ENCODE measurements at places on chromosomes 5 and 9.

- no peak for DNase-seq
Observed at GRCh38 chr9:95073918-95074317, 243.6 kb downstream of the FANCC start.

DNA sequence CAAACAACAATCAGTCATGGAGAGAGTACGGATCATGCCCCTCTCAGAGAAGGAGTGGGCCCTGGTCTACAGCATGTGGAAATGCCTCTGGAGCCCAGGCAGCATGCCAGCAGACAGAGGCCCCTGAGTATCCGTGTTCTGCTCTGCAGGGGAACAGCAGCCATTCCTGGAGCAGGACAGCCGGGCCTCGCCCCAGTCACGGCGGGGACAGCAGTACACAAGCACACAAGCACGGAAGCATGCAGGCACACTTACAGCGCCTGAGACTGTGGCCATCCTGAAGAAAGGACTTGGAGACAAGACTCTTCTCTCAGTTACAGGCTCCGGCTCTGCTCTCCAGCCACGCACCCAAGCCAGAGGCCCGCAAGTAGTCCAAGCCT, 102.6 kb upstream of the ALDH1B1 start:
- DNase-seq = no peak

GRCh38 chr9:122205176-122205575, 23.6 kb downstream of the LHX6 start:
- DNase-seq = no peak

GRCh38 chr5:14449052-14449661, 132.4 kb upstream of the OTULINL start:
- no peak for DNase-seq

DNA sequence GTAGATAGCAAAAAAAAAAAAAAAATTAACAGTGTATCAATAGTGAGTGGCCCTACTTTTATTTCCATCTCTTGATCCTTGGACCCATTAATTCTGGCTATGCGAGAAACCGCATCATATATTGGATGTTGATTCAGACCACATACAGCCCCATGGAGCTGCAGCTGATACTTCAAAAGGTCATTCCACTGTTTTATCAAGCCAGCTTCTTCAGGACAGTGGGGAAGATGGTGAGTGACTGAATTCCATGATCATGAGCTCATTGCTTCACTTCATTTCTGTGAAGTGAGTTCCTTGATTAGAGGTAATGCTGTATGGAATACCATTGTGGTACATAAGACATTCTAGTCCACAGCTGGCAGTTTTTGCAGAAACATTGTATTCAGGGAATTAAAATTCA, 222.9 kb upstream of the MEF2C start:
- DNase-seq = no peak

- DNase-seq = no peak
Observed at GRCh38 chr5:123088031-123088805, 823 bp upstream of the PRDM6 start.

DNA sequence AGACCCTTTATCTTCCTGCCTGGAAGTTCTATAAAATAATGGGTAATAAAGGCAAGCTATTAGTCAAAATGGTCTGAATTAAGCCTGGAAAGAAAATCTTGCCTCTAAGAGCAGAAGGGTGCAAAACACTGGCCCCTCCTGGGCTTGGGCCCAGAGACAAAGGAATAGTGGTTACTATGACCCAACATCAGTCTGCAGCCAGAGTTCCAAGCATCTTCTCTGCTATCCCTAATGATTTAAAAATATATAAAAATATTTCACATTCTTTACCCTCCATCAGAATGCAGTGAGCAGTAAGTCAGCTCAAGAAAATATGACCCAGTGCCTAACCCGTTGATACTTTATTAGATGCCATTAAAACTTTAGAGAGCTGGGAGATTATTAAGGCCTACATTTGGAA, 14.7 kb downstream of the TNFAIP8 start:
- DNase-seq = no peak

DNA sequence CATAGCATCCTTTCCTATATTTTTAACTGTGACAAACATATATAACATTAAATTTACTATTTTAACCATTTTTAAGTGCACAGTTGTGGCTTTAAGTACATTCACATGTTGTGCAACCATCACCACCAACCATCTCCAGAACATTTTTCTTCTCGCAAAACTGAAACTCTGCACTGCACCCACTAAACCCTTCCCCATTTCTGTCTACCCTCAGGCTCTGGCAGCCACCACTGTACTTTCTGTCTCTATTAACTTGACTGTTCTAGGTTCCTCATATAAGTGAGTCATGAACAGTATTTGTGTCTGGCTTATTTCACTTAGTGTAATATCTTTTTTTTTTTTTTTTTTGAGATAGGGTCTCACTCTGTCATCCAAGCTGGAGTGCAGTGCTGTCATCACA, 25.5 kb downstream of the KCNMB1 start:
- DNase-seq = no peak

GRCh38 chr5:58683567-58683966, 100.7 kb downstream of the RAB3C start:
- no peak for DNase-seq

- DNase-seq = no peak
Observed at GRCh38 chr5:150789450-150789849, 10.9 kb downstream of the SMIM3 start.

- peak; percentile 46 for DNase-seq
Observed at GRCh38 chr5:76256116-76256889, 146.8 kb upstream of the IQGAP2 start.

DNA sequence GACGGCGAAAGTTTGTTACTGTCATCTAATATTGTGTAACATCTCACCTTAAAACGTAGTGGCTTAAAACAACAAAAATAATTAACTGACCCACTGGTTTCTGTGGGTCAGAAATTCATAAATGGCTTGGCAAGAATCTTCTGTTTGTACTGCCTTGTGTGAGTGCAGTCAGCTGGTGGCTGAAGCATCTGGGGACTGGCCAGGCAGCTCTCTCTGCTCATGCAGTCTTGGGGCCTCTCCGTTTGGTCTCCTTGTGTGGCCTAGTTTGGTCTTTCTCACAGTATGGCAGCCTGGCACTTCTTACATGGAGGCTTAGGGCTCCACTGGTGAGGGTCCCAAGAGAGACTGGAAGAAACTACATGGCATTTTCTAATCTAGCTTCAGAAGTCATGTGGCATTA, 49.0 kb upstream of the CTXN3 start:
- DNase-seq = no peak

DNA sequence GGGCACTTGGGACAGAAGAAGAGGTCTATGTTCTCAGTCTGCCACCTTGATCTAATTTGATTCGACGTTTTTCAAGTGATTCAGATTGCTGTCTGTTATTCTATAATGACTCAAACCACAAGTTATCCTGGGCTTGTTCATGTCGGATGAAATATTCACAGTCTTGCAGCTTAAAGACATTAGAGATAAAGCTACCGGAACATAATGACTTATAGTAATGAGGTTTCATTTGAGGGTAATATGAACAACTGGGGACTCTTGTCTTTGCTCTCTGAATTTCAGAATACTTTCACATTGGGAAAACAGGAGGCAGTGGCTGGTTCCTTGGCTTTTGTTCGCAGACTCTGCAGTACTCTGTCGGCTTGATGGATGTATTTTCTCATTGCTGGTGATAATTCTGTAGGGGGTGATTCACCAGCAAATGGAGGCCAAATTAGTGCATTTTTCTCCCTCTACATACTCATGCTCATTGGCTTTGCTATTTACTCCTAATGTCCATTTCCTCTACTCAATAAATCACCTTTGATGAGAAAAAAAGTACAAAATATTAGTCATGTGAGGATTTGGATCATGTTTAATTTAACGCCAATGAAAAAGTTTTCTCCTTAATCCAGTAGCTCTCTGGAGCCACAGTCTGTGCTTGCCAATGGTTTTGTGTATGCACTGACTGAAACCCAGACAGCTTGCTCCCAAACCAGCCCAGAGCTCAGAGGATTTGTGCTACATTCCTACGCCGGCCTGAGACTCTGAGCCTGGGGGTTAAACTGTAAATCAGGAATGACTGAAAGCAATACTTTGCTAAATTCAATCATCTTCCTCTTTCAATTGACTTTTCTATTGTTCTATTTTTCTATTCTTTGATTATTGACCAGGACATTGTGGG, 154.7 kb upstream of the ANKH start:
- DNase-seq = no peak

GRCh38 chr9:133701981-133702797, 36.0 kb downstream of the SARDH start:
- peak; percentile 33 for DNase-seq

GRCh38 chr5:118551031-118551430, 437.3 kb downstream of the DTWD2 start:
- no peak for DNase-seq

DNA sequence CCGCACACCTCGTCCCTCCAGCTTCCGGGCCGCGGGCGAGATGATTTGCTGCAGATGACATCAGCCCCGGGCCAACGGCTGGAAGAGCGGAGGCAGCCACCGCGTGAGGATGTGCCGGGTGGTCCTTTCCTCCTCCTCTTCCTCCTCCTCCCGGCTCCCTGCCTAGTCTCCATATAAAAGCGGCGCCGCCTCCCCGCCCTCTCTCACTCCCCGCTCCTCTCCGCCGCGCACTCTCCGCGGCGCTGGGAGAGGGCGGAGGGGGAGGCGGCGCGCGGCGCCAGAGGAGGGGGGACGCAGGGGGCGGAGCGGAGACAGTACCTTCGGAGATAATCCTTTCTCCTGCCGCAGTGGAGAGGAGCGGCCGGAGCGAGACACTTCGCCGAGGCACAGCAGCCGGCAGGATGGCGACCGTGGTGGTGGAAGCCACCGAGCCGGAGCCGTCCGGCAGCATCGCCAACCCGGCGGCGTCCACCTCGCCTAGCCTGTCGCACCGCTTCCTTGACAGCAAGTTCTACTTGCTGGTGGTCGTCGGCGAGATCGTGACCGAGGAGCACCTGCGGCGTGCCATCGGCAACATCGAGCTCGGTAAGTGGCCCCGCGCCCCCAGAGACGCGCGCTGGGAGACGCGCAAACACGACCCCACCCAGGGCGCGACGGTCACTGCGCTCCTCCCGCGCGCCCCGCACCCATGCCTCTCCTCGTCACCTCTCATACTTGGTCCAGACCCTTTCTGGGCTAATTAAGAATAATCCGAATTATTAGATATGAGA, at the start of gene MAP1B:
MAP1B (plus strand) TSS at position 345 of the 770 bp plus-strand sequence; CDS start at position 402, 57 bp downstream.
- DNase-seq = no peak

- no peak for DNase-seq
Observed at GRCh38 chr5:76781775-76782174, 37.1 kb upstream of the F2RL1 start.

DNA sequence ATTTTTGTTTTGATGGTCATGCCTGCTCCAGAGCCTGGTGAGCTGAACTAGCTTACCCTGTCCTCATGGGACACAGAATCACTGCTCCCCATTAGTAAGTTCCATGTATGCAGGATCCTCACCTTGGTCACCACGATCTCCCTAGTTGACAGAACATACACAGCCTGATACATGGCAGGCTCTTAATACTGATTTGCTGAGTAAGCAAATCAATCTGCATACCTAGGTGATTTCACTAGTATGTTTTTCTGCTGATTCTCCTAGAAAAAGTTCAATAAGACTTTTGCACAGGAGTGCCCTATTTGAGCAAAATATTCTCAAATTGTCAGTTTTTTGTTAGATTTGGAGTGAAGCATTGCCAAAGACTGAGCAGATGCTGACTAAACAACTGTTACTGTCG, 113.7 kb downstream of the ACER2 start:
- no peak for DNase-seq

DNA sequence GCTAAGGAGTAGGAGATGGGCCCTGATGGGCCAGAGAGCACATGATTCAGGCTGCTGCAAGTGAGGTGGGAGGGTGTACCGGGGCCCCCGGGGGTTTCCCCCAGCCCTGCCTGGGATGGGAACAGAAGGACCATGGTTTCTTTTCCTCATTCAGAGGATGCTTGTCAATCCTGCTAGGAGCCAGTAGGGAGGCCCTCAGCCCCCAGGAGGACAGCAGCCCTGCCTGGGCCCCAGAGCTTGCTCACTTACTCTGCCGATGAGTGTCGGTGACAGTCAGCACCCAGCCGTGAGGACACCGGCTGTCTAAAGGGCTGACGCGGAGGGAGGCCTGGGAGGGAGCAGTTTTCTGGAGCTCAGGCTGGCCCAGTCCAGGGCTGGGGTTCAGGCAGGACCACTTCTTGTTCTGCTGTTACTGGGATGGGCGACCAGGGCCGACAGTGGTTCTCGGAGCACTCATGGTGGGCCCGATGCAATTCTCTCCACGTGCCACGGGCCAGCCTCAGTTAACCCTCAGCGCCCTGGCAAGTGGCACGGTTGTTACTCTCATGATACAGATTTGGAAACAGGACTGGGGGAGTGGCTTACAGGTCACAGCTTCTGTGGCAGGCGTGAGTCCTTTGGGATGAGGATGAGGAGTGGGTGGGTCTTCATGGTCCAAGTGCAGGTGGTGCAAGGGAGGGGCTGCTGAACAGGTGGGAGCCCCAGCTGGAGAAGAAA, 1.8 kb downstream of the ARRDC1 start:
- no peak for DNase-seq

GRCh38 chr5:67223211-67223610, 26.6 kb upstream of the CD180 start:
- no peak for DNase-seq

GRCh38 chr5:52077941-52078815, 694.9 kb downstream of the ISL1 start:
- no peak for DNase-seq

DNA sequence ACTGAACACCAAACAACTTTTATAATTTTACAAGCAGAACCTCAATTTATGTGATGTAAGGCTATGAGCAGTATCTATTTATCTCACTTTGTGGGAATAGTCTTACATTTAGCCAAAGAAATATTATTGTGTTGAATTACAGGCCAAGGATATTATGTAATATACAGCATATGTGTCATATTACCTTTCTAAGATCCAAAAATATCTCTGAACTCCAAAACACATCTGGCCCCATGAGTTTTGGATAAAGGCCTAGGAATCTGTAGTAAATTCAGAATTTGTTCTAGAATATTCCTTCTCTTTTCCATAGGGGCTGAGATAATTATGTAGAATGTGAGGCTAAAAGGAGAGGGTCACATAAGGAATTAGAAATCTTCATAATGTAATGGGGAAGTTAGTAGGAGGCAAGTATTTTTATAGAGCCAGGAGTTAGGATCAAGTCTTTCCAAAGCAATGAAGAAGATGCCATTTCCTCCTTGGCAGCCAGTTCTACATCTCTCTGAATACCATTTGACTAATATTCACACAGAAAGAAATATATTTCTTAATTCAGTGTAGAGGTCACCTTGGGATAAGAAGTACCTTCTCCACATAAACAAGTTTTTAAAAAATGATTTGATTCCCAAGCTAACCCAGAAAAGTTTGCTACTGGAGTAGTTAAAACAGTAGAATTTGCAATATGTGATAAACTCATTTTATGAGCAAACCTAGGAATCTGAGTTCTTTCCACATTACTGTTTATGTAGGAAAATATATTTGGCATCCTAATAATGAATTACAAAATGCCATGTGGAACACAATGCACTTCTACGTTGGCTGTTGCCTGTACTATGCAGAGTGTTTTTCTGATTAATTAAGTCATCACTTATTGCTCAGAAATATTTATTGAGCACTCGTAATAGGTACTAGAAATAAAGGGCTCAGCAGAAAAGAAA, 20.3 kb upstream of the GRAMD2B start:
- DNase-seq = no peak

- no peak for DNase-seq
Observed at GRCh38 chr5:144368556-144368955, 197.9 kb downstream of the KCTD16 start.

- DNase-seq = no peak
Observed at GRCh38 chr5:75567710-75568109, 43.5 kb upstream of the ANKDD1B start.

- DNase-seq = no peak
Observed at GRCh38 chr5:137266186-137266585, 232.9 kb downstream of the SPOCK1 start.

GRCh38 chr9:107883496-107884124, 394.0 kb upstream of the KLF4 start:
- DNase-seq = no peak
